ENCODE measurements at places on chromosomes 12 and 14.

GRCh38 chr14:43438056-43438455, 1069.0 kb downstream of the FSCB start:
- no peak for DNase-seq

- no peak for DNase-seq
These were observed 64.9 kb downstream of the ETNK1 start for GRCh38 chr12:22689876-22690275.

GRCh38 chr12:93226361-93226760, 151.4 kb upstream of the NUDT4 start:
- DNase-seq, result no peak

DNA sequence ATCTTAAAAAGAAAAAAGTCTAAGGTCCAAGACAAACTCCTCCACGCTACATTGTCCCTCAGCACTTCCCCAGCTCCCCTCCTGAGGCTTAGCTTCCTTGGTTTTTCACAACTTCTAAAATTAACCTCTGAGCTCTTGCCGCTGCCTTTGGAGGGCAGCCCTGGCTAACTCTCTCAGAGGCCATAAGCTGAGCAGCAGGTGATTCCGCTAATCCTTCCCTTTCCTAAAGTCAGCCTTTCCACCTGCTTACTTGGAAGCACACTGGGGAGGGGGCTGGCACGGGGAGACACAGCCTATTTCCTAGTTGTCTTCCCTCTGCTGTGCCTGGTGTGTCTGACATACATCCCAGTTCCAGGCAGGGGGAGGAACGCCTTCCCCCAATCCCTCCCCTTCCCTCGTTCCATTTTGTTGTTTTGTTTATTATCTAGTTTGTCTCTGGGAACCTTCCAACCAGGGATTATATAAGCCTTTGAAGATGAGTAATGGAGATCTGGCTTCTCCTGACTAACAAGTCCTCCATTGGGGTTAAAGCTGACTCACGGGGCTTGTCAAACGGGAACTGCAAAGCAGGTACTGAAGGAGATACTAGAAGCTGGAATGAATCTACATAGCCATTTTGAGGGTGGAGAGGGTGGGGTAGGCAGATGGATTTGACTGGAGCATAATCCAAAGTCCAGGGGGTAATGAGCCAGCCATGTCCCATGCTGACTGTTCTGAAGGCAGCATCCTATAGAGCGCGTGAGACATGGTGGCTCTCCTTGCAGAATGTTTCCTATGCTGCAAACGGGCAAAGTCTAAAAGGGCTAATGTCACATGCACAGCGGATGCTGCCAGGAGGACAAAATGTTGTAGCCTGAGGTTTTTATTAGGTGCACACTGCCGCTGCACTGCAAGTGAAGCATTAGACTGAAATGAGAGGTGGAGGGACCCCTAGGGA, 230.8 kb downstream of the FOXN3 start:
- DNase-seq, result no peak

DNA sequence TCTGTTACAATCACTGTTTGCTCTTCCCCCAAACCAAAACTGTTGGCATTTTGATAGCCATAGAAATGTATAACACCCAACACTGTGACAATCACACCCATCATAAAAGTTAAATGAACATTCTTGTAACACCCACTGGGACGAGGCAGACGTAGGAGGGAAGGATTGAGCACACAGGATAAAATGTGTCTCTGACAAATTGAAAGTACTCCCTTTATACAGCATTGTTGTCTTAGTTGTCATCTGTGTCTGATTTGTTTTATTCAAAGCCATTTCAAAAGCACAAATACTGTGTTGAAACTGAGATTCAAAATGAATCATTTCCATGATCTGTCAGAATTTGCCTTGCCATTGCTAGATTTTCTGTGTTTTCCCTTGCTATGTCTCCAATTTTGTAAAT, 436.3 kb downstream of the TMTC2 start:
- no peak for DNase-seq

GRCh38 chr12:130335517-130336392, 1.9 kb upstream of the PIWIL1 start:
- no peak for DNase-seq

DNA sequence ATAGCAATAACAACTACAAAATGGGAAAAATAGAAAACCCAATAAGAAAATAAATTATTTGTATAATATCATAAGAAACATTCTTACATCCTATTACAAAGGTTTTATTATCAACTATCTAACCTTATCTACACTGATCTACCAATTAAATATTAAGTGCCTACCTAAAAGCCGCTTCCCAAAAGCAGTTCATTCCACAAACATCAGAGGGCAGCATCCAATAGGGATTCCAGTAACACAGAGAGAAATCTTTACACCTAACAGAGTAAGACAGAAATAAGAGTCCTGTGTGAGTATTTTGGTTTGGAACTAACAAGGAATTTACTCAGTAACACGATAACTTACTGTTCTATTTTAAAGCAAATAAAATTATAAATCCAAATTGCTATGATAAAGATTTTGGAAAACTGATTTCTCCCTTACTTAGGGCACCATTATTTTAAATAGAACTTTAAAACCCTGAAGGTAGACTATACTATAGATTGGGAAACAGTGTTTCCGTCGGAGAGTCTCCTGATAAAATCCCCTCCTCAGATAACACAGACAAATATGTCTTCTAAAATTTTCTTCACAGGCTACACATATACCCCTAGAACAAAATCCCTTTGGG, 15.0 kb downstream of the GXYLT1 start:
- DNase-seq, result no peak

DNA sequence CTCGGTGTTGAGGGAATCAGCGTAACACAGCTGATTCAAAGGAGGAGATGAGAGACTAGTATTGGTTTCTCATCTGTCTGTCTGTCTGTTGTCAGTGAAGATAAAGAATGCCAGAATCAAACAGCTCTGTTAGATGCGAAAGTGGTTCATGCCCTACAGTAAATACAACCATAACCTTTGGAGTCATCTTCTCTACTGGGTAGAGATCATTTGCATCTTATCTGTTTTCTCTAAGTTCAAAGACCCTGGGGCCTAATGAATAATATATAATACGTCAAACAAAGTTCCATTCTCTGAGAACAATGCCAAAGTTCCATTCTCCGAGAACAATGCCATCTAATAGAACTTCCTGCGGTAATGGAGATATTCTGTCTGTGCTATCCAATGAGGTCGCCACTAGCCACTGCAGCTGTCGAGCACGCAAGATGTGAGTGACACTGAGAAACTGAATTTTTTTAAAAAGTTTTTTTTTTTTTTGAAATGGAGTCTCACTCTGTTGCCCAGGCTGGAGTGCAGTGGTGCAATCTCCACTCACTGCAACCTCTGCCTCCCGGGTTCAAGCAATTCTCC, 6.6 kb downstream of the IL31 start:
- no peak for DNase-seq

- DNase-seq, result peak; percentile 65
These were observed 13.1 kb upstream of the CHD4 start for GRCh38 chr12:6620137-6620884.

DNA sequence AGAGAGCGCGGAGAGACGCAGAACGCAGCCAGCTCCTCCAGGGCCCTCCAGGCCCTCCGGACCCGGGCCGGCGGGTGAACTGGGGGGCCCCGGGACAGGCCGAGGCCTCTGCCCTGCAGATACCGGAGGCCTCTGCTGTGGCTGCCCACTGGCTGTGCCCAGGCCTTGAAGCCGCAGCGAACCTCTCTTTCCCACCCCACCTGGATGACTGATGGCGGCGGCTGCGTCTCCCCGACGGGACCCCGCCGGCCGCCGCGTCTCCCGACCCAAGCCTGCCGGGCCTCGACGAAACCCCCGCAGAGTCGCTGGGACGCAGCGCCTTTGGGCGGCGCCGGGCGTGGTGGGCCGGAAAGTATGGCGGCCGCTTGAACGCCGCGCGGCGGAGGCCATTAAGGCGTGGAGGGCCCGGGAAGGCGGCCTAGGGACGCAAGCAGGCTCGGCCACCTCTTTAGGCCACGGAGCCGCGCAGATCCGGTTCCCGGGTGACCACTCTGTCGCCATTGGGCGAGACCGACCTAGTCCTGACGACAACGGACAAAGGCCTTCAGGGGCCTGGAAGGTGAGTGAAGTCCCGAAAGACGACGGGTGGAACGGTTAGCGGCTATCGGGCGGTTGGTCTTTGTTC, 8.4 kb upstream of the ERGIC2 start:
- no peak for DNase-seq

DNA sequence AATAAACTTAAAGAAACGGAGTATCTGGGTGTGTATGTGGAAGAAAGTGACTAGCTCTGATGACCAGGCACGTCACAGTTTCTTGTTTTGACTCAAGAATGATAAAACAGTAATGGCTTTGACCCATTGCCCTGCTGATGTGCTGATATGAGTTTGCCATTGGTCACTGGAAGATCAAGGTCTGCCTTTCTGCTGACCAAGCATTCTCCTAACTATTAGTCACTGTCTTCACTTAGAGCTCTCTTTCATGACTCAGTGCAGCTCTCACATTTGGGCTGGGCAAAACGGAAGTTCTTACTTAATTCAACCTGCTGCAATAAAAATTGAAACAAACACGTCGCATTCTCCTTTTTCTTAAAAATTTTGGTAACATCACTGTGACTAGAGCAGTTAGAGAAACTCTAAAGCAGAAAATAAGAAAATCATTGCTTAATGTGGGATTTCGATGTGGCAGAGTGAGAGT, 366.7 kb downstream of the BTG1 start:
- DNase-seq, result no peak

DNA sequence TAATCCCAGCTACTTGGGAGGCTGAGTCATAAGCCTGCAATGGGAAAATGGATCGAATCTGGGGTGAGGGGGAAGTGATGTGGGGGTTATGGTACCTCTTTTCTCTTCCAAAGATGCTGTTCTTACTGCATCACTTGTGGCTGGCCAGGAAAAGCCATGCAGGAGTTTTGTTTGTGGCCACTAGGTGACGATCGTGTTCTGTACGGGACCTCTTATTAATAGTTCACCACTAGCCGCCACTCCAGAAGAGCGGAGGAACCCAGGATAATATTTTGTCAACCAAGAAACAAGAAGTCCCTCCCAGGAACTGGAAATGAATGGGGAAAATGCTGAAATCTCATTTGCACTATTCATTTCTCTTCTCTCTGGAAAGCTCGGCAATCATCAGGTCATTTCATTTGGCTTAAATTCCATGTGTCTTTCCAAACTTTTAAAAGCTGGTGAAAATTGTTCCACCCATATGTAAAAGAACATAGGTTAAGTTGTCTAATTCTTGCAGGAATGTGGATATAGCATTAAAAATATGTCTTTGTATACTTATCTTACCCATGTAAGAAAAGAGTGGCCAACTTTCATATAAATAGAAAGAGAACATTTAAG, 8.9 kb downstream of the GPR65 start:
- peak; percentile 74 for DNase-seq

- DNase-seq, result no peak
These were observed 463.1 kb downstream of the RAD51B start for GRCh38 chr14:68282479-68283377.

DNA sequence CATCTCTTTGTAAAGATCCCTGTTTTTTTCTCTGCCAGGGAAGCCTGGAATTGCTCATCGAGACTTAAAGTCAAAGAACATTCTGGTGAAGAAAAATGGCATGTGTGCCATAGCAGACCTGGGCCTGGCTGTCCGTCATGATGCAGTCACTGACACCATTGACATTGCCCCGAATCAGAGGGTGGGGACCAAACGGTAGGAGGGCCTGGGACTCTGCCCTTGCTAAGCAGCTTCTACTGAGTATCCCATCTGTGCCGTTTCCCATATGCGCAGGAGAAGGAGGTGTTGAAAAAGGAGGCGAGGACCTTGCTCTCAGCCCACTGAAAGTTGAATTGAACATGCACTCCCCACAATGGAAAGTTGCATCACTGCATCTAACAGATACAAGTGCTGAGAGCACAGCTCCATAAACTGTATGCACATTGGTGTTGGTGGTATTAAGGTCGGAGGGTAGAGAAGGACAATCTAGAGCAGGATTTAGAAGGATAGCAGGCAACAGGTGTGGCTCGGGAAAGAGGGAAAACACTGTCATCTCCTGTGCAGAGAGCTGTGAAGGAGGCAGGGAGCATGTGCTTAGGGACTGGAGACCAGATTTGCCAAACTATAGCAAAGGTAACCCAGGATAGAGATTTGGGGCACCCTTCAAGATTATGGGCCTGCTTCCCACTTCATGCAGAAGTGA, 21.5 kb upstream of the TAMALIN start:
- no peak for DNase-seq

- DNase-seq, result no peak
These were observed 68.8 kb downstream of the SLC24A4 start for GRCh38 chr14:92391726-92392125.

- no peak for DNase-seq
These were observed 1629.4 kb upstream of the SEL1L start for GRCh38 chr14:83163016-83163415.

- DNase-seq, result no peak
These were observed 24.7 kb upstream of the NTF3 start for GRCh38 chr12:5407034-5407856.

- no peak for DNase-seq
These were observed 19.7 kb upstream of the CD9 start for GRCh38 chr12:6180268-6181051.

- no peak for DNase-seq
These were observed 37.6 kb upstream of the SMOC1 start for GRCh38 chr14:69841656-69842055.

GRCh38 chr12:52741375-52742195, 35.6 kb downstream of the KRT76 start:
- peak; percentile 73 for DNase-seq

Measured in liver (tissue), 10 donors.